Left hindlimb (tissue), 1 donor: ENCODE measurements at places on chromosomes 7 and 10.

GRCh38 chr7:20539201-20539600 is 76.3 kb upstream of the ABCB5 start:
- DNase-seq: no peak

- no peak for DNase-seq
Observed at GRCh38 chr7:1749864-1750466, 79.9 kb downstream of the ELFN1 start.

DNA sequence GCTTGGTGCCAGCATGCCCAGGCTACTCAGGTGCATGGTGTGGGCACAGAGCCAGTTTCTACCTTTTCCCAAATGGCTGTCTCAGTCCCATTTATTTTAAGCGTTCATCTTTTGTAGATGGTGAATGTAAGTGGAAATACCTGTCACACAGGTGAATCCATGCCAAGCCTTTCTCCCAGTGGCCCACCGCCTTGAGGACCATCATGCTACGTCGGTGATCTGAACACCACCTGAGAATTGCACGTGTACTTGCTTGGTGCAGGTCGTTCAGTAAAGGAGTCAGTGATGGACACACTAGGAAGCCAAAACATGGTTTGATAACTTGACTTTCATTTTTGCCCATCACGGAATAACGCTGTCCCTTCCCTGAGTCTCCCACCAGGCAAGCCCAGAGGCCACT is 666.7 kb upstream of the FOXK1 start:
- DNase-seq: no peak

DNA sequence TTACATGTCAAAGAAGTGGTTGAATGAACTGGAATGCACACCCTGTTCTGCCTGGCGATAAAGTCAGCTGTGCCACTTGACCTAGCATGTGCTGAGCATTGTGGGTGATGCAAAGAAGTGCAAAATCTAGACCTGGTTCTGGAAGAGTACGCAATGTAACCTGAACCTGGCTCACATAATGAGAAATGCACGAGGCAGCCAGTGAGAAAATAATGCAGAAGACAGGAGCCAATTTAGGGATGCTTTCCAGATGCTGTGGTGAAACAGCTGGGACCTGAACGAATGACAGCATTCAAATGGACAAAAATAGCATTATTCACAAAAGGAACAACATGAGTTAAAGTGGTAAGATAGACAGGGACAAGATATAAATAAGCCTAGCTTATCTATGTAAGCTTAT is 402.6 kb downstream of the SORCS1 start:
- DNase-seq: peak; percentile 36

- peak; percentile 86 for DNase-seq
Observed at GRCh38 chr10:71234970-71235685, 22.8 kb downstream of the UNC5B start.

DNA sequence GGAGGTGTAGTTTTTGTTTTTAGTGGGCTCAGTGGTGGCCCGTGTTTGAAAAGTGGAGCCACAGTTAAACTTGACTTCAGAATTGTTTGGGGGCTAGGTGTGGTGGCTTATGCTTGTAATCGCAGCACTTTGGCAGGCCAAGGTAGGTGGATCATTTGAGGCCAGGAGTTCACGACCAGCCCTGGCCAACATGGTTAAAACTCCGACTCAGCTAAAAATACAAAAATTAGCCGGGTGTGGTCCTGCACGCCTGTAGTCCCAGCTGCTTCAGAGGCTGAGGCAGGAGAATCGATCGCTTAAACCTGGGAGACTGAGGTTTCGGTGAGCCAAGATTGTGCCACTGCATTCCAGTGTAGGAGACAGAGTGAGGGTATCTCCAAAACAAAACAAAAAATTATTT is 1.8 kb downstream of the CCT6A start:
- no peak for DNase-seq

- DNase-seq: no peak
Observed at GRCh38 chr7:140621401-140622021, 19.1 kb downstream of the DENND2A start.

DNA sequence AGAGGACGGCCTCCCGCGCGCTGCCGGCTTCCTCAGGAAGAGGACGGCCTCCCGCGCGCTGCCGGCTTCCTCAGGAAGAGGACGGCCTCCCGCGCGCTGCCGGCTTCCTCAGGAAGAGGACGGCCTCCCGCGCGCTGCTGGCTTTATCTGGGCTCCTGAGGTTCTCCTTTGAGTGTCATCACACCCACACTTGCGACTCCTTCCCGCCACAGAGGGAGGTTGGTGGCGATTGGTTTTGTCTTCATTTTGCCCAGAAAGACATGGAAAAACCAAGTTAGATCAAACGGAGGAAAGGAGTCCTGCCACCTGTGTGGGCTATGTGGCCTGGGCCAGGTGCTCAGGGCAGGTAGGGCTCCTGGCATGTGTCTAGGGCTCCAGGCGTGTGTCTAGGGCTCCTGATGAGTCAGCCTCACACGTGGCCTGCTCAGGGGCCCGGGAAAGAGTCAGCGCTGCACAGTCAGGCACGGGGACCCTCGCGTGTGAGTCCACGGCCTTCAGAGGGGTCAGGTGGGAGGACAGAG is 138.0 kb downstream of the VIPR2 start:
- no peak for DNase-seq

- DNase-seq: no peak
Observed at GRCh38 chr10:76647301-76647700, 990.3 kb downstream of the KCNMA1 start.

GRCh38 chr10:48880016-48880705 is 59.5 kb downstream of the LRRC18 start:
- DNase-seq: no peak

- DNase-seq: no peak
Observed at GRCh38 chr7:130884437-130885417, 150.7 kb upstream of the KLF14 start.

- no peak for DNase-seq
Observed at GRCh38 chr7:137258552-137258951, 85.0 kb downstream of the PTN start.

- DNase-seq: no peak
Observed at GRCh38 chr10:119500123-119500795, 42.3 kb downstream of the RGS10 start.

GRCh38 chr7:131574741-131575140 is 18.3 kb upstream of the PODXL start:
- no peak for DNase-seq

- no peak for DNase-seq
Observed at GRCh38 chr10:119734396-119735332, 8.8 kb downstream of the INPP5F start.

DNA sequence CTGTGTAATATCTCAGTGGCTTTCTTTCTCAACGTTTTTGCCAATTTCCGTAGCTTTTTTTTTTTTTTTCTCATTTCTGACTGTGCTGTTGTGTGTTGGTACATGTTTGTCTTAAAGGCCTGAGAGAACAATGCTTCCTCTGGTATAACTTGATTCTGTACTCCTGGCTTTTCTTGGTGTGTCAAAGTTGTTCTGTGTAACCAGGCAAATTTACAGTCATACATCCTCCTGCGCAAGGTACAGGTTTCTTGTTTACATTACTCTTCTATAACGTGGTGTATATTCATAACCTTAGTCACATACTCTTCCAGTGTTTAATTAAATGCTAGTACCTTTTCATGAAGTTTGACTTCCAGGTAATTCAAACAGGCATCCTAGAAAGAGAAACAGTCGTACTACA is 8.3 kb upstream of the ARHGAP12 start:
- DNase-seq: no peak

DNA sequence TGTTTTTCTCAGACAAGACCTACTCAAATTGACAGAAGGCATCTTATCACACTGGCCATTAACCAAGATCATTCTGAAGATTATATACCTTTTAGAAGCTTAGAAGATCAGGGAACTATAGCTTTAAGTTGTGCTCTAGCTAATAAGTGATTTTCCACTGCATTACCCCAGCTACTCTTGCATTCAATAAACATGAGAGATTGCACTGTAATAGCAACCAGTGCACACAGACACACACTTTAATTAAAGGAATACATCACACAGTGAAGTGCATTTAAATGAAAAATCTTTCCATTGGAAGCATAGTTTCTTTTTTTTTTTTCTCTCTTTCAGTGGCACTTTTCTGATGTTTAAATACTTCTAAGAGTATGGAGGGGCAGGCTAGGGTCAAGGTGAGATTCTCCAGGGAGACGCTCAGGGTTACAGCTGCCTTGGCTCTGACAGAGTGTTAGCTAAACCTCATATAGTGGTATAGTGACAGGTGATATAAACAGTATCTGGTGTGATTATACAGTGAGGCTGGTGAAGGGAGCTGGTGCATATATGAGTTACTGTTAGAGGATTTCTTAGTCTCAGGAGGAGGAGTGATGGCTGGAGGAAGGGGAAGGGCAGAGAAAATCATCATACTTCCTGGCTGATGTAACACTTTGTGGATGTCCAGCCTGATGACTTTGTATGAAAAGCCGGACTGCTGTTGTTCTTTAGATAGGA is 369.5 kb downstream of the SORCS3 start:
- no peak for DNase-seq

- no peak for DNase-seq
Observed at GRCh38 chr10:101840102-101840684, 3.4 kb downstream of the KCNIP2 start.

GRCh38 chr10:14219411-14219810 is 111.3 kb downstream of the FRMD4A start:
- DNase-seq: no peak

DNA sequence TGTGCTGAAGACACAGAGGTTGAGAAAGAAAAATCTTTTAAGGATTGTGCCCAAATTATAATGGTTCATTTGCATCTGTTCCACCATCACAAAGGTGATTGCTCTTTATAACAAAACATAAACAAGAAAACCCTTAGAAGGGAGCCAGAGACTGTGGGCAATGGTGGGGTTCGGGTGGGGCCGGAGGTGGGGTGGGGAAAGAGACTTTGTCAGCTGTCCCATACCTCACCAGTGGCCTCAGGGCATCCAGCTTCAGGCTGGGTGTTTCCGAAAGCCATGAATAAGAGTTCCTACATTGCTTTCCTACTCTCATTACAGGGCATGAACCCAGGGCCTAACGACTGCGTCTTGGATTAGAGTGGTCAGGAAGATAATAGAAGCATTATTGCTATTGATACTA is 227.9 kb downstream of the PHTF2 start:
- no peak for DNase-seq

- no peak for DNase-seq
Observed at GRCh38 chr10:30970760-30971460, 60.8 kb downstream of the ZNF438 start.

GRCh38 chr7:41705109-41705901 is 2.4 kb upstream of the INHBA start:
- DNase-seq: peak; percentile 91

DNA sequence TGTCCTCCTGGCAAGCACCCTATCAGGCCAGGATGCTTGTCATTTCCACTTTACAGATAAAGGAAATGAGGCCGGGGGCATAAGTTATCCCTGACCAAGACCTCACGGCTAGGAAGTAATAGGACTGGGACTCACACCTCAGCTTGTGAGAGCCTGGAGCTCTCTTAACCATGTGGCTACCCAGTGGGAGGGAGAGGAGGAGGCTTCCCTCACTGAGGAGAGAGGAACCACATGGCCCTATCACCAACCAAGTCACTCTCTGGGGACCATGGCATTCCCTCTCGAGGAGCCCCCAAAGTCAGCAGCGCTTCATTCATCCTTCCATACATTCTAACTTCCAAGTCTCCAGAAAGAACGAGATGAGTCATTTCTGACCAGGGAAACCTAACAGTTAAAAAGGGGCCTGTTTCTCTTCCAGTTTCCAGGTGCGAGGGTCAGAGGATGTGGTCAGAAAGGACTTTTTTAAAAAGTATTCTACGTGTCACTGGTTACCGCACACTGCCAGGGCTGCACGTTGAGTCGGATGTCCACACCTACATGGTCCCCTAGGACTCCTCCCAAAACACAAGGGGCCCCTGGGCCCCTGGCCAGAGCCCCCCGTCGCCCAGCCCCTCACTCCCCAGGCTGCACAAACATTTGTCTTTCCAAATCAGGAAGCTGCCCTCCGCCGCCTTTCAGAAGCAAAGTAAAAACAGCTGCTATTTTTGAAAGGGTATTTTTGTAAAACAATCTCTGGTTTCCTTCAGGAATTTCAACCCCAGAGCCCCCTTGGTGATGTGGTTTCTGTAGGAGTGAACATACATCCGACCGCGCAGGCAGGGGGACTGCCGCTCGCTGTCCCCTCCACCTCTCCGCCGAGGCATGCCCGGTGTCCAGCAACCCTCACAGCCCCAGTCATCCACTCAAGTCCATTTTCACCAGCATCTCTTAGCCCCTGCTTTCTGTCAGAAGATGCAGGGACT is 128.2 kb upstream of the CHST15 start:
- DNase-seq: no peak

DNA sequence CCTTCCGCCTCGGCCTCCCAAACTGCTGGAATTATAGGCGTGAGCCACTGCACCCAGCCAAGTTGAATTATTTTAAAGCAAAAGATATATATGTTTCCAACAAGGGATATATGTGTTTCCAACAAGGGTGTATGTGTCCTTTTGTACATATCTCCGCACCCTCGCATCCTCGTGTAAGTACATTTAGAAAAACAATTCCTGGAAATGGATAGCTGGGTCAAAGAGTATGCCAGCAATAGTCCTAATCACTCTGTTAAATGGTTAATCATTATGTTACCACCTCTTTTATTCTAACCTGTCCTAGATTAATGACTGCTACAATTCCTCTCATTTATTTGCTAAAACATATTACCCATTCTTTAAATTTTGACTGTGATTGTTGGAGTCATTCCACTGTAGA is 28.0 kb downstream of the OR9A2 start:
- DNase-seq: no peak

DNA sequence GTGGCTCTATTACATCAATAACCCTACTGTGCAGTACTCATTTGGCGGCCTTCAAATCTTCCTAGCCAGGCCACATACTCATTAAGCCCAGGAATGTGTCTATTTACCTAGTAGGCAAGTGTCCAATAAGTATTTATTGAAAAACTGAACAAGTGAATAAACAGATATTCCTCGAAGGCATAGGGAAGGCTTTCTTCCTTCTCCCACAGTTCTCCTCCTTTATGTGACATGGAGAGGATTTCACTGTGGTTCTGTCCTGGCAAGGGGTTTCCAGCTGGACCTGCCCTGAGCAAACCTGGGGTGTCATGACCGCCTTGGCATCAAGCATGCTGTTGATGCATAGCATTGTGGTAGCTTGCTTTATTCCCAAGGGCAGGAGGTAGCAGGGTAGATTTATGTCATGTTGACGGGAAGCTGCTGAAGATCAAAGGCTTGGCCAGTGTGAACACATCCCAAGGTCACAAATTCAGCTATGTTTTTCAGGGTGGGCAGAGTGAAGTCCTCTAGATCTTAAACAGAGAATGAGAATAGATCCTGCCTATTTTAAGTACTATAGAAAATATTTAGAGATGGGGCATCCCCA is 195.1 kb downstream of the INHBA start:
- DNase-seq: no peak

DNA sequence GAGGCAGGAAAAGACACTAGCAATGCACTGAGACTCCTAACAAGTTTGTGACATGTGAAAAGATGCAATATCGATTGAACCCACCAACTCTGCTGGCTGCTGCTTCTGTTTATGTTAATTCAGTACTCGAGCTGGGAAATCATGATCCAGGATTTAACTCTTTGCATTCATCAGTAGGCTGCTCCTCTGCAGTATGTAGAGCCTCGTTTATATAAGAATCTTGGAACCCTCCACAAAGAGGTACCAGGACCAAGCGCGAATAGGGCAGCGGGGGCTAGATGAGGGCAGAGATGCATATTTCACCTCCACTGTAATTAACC is 7.8 kb downstream of the PRKAG2 start:
- DNase-seq: no peak

GRCh38 chr7:17640730-17641377 is 299.4 kb downstream of the SNX13 start:
- no peak for DNase-seq

GRCh38 chr10:125149680-125150047 is 10.7 kb downstream of the CTBP2 start:
- no peak for DNase-seq
